ENCODE measurements at places on chromosomes 5 and 9. TPM values are rescaled to one million over a fixed set of nuclear protein-coding genes. Genes with fewer than 3 reads are reported as not detected.

The DOK3 gene
- 76.5 TPM for total RNA-seq

The BTNL8 gene
- total RNA-seq, result 5.3 TPM

The MTREX gene
- total RNA-seq, result 57.0 TPM

The PCDHGA9 gene
- total RNA-seq, result 4.8 TPM

The GDF9 gene
- total RNA-seq, result 0.15 TPM

The RAB24 gene
- total RNA-seq, result 41.6 TPM

The ADAMTS12 gene
- 7.6 TPM for total RNA-seq

The TMC1 gene
- total RNA-seq, result not detected

The LCNL1 gene
- 1.9 TPM for total RNA-seq

The NIM1K gene
- total RNA-seq, result 4.8 TPM

The IL9 gene
- total RNA-seq, result not detected

GRCh38 chr5:17259630-17260257, 42.3 kb downstream of the BASP1 start:
- DNase-seq, result no peak

DNA sequence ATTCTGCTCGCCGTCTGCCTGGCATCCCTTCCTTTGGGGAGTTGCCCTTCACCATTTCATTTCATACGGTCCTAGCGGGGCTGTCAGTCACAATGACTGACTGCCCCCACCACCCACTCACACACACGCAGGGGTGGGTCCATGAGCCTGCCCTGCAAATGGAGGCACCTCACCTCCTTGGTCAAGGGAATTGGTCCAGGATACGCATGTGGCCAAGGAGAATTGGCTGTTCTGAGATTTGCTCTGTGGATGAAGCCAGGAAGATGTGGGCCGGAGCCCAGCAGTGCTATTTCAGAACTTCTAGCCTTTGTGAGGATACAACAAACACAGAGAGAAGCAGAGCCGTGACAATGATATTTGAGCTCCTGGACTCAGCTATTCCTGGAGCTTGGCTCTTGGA, 17.0 kb downstream of the C1QTNF2 start:
- no peak for DNase-seq

DNA sequence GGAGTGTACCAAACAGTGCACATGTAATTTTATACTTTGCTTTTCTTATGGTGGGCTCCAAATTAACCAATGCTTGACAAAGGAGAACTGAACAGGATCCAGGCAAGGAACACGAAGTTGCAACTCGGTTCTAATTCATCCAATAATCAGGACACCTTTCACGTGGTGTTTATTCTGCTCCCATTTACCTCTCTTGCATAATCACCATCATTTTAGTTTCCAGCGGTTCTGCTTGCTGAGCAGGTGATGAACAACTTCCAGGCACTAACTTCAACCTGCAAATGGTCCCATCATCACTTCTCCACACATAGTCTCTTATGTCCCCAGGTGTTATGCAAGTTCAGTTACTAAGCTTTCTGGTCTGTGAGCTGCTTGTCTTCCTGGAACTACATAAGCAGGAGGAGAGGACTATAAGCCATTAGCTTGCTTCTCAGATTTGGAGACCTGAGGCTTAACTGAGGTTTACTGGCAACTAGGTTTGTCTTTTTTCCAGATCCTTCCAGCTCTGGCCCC, 326.8 kb upstream of the SLC30A5 start:
- no peak for DNase-seq

DNA sequence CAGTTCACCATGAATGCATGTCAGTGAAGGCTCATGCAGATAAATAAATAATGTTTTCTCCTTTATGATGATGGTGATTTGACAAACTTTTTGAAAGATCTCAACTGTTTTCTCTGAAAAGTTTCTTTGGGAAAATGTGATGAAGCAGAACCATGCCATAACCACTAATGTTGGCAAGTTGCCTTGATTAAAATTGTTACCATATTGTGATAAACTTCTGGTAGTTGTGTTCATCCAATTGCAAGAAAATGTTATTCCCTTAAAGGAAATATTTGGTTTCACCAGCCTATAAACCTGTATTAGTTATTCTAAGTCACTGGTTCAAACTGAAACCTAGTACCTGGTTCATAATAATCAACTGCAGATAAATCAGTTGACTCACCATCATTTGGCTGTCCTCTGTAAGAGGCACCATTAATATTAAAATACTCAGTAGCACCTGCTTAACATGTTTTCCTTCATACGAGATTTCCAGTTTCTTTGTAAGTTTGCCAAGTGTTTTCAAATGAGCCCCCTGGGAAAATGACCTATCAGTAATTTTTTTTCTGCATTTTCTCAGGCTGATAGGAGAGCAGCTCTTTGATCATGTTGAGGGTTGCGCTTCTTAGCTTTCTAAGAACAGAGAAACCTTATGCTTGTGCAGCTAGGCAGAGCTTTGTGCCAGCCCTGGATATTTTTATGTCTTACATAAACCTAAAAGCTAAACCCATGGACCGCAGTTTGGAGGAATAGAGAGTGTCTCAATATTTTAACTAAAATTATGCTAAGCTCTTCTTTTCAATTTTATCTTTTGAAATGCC, 88.0 kb downstream of the LURAP1L start:
- no peak for DNase-seq

- no peak for DNase-seq
These were observed 12.1 kb upstream of the GRHPR start for GRCh38 chr9:37410354-37410861.

- no peak for DNase-seq
These were observed 176.4 kb downstream of the FGF18 start for GRCh38 chr5:171595801-171596231.

GRCh38 chr9:121333950-121334773, 35.9 kb downstream of the STOM start:
- no peak for DNase-seq

DNA sequence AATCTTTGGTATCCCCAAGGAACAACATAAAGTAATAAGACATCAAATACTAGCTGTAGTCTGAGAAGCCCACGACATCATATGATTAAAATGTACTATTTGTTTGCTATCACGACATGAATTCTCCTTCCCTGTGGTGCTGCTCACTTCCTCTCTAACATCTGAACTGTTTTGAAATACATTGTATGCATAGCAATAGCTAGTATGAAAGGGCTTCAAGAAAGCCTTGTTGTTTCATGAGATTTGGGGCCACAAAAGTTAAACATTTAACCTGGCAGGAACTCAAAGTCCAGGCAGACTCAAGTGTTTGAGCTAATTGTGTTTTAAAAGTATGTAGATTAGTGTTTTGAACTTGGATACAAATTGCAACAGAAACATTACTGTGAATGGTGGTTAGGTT, 237.4 kb upstream of the PTGER4 start:
- no peak for DNase-seq

DNA sequence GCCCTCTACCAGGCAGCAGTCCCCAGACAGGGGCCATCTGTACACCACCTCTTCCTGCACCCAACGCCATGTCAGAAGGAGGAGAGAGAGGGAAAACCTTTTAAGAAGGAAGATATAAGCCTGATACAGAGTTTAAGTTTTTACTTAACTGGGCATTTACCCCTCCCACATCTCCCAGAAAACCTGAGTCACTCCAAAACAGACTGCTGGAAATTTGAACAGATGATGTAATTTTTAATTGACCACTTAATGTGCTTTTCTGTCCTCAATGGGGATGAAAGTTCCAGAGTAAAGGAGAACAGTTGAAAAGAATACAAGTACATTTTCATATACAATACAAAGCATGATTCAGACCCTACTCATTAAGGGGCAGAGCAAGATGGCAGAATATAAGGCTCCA, 63.9 kb downstream of the TTC39B start:
- DNase-seq, result no peak

DNA sequence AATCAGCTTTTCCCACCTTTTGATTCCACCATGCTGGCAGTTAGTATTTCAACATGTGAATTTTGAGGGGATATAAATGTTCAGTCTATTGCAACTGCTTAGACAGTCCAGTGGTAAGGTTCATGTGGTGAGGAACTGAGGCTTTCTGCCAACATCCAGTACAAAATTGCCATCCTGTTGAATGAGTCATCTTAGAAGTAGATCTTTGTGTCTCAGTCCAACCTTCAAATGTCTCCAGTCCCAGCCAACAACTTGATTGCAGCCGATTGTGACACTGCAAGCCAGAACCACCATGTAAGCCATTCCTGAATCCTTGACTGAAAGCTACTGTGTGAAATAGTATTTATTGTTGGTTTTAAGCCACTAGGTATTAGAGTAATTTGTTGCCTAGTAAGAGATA, 331.5 kb upstream of the GRIN3A start:
- DNase-seq, result no peak

GRCh38 chr5:151063142-151063989, 17.5 kb downstream of the TNIP1 start:
- DNase-seq, result no peak

GRCh38 chr5:98016771-98017170, 756.7 kb upstream of the RGMB start:
- DNase-seq, result no peak

GRCh38 chr5:83374547-83374946, 97.0 kb upstream of the VCAN start:
- DNase-seq, result no peak

DNA sequence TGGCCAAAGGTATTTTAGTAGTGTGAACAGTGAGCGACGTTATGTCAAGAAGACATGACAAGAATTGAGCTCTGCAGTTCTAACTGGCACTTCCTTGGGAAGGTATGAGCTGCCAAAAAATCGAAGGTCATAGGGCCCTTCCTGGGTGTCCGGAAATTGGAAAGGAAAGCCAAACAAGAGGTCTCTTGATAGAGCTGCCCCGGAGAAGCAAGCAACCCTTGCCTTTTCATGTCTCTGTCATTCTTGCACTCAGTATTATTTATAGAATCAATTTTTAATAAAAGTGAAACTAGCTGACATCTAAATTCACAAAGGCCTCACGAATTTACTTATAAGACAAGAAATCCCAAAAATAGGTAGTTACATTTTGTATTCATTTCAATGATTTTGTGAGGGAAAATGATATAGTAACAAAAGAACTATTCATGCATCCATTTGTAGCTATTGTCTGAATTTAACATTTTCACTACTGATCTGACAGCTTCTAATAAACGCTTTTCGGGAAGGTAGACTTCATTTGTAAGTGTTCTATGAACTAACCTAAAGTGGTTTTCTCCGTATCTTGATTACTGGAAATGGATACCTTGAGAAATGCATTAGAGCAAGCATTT, 113.8 kb upstream of the VCAN start:
- no peak for DNase-seq

- no peak for DNase-seq
These were observed 187.6 kb downstream of the CETN3 start for GRCh38 chr5:90221951-90222350.

- no peak for DNase-seq
These were observed 324.8 kb downstream of the PRELID2 start for GRCh38 chr5:145510324-145510723.

- DNase-seq, result no peak
These were observed 26.3 kb downstream of the SEMA5A start for GRCh38 chr5:9519537-9519936.

DNA sequence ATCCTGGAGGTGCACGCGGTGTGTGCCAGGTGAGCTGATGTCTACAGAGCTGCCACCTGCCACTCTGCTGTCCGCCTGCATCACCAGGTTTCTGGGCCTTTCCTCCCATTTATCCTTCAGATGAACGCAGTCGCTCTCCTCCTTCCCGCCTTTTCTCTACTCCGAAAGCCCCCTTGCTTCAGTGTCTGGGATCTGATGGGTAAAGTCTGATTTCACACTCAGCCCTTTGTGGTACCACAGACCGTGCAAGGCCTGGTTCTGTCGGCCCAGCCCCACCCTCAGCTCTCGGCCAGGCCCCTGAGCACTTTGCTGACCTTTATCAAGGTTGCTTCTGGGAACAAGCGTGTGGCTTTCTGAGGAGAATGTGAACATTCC, 32.5 kb downstream of the GLT6D1 start:
- DNase-seq, result no peak

DNA sequence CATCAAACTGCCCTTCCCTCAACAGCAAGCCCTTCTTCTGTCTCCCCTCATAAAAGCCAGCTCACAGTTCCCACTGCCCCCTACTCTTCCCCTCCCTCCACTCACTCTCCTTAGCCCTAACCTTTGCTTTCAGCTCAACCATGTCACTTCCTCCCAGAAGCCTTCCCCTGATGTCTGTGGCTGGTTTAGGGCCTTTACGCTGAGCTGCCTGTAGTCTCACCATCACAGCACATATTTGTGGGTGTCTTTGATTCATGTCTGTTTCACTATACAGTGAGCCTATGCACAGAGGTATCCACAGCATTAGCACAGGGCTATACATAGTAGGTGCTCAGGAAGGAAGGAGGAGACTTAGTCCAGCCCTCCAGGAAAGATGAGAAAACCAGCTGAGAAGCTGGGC, 34.7 kb downstream of the C9orf50 start:
- no peak for DNase-seq

DNA sequence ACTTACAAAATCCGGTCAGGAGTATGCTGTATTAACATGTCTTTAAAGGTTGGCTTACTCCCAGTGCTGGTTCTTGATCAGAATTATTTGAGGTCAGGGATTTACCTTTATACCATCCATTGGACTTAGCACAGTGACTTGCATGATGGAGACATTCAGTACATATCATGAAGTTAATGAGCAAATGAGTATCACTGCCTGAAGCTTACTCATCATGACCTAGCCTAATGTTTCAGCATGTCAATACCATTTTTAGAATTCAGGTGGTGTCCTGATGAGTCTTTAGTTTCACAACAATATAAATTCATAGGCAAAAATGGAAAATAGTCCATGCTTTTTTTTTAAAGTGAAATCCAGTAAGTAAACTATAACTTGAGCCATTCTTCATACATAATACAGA, 226.0 kb upstream of the C9orf72 start:
- no peak for DNase-seq

DNA sequence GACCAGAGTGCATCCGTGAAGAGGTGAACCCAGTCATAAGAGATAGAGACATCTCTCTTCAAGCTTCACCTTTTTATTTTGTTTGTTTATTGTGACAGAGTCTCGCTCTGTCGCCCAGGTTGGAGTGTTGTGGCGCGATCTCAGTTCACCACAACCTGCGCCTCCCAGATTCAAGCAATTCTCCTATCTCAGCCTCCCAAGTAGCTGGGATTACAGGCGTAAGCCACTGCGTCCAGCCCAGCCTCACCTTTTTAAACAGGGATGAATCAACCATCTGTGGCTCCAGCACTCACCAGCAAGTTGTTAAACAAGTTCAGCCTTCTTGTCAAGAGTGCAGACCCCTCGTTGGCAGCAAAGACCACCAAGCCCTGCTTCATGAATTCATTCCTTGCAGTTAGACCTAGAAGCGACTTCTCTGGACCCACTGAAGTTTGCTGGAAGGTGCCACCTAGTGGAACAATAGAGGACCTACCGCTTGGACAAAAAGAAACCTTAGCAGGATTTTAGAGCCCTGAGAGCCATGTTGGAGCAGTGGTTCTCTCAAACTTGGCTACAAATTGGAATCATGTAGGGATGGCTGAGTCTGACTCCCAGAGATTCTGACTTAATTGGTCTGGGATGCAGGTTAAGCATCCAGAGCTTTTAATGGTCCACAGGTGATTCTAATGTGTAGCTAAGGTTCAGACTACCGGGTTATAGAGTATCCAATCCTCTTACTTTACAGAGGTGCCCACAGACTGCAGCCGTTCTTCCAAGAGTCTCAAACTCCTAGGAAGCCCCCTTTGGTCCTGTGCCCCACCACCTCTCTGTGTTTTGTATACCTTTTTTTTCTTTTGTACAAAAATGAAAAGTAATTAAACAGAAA, 10.5 kb upstream of the GALNT10 start:
- DNase-seq, result no peak

- no peak for DNase-seq
These were observed 65.6 kb upstream of the ZNF622 start for GRCh38 chr5:16531063-16531648.

All from lower lobe of right lung (tissue), 2 donors.